ENCODE measurements at places on chromosomes 13 and 19. TPM values are rescaled to one million over a fixed set of nuclear protein-coding genes. Genes with fewer than 3 reads are reported as not detected.

The SLC17A7 gene
- polyA plus RNA-seq = 0.10 TPM

The ZNF738 gene
- polyA plus RNA-seq = 4.5 TPM

The KLK8 gene
- polyA plus RNA-seq = not detected

The SHD gene
- 0.05 TPM for polyA plus RNA-seq

The PEAK3 gene
- polyA plus RNA-seq = 0.30 TPM

The EVI5L gene
- polyA plus RNA-seq = 9.3 TPM

The ZNF765 gene
- polyA plus RNA-seq = 4.6 TPM

The BSG gene
- polyA plus RNA-seq = 141 TPM

The PRTN3 gene
- polyA plus RNA-seq = 3.3 TPM

The GRWD1 gene
- 5.5 TPM for polyA plus RNA-seq

The ZNF578 gene
- 2.8 TPM for polyA plus RNA-seq

The IGFL2 gene
- not detected for polyA plus RNA-seq

Measured in spleen (tissue), 13 donors.